ENCODE measurements at places on chromosomes 6 and 20.

DNA sequence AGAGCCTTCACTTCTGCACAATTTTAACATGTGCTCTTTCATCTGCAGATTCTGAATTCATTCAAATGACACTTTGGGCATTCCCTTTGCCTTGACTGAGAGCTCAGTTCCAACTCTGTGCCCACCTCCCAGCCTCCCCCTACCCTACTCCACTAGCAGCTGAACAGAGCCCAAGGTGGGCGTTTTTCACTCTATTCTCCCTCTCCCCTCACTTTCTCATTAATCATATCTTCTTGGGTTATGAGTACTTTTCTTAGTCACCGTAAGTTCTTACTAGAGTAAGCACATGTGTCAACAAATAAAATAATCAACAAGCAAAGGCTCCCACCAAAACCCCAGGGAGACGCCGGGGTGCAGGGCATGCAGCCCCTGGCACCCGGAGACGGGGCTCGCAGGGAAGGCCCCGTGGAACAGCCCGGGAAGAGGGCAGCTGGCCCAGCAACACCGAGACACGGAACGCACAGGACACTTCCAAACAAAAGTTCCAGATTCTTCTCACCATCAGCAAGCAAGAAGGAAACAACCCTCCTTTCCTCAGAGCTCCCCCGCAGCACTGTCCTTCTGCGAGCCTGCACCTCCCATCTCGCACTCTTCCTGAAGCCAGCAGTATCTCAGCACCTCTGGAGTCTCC lies 34.1 kb downstream of the TAF4 start:
- DNase-seq: no peak

GRCh38 chr6:74597840-74598239 lies 608.0 kb downstream of the COL12A1 start:
- no peak for DNase-seq

- peak; percentile 36 for DNase-seq
Observed at GRCh38 chr6:96089173-96089572, 73.4 kb downstream of the FUT9 start.

DNA sequence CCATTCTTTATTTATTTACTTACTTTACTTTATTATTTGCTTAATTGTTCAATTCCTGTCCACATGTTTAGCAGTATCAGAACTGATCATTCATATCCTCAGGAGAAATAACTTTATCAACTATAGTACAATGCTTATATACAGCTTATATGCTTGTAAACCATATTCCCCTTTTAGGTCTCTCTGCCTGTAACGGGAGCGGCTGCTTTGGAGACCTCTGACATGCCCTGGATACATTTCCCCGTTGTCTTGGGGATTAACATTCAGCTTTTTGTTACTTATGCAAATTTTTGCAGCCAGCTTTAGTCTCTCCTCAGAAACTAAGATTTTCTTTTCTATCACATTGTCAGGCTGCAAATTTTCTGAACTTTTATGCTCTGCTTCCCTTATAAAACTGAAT lies 17.6 kb upstream of the FUT9 start:
- no peak for DNase-seq

DNA sequence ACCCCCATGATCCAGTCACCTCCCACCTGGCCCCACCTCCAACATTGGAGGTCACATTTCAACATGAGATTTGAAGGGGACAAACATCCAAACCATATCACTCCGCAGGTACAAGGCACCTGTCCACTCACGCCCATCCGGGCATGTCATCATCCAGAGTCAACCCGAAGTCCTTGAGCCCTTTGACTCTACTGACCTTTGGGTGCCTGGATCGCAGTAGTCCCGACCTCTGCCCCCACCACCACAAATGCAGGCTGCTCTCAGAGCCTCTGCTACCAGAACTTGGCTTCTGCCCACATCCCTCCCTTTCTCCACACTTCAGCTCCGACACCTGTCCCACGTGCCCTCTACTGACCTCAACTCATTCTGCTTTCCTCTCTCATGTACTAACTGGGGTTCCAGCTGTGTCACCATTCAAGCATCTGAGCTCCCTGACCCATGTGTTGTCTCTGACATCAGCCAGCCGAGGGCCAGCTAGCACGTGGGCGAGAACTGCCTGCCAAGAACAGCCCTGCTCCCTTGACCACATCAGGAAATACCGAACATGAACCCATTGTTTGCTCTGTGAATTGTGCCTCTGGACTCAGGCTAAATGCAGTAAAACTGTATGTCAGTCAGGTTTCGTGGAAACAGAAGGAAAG lies 498.3 kb upstream of the SULF2 start:
- DNase-seq: peak; percentile 88

DNA sequence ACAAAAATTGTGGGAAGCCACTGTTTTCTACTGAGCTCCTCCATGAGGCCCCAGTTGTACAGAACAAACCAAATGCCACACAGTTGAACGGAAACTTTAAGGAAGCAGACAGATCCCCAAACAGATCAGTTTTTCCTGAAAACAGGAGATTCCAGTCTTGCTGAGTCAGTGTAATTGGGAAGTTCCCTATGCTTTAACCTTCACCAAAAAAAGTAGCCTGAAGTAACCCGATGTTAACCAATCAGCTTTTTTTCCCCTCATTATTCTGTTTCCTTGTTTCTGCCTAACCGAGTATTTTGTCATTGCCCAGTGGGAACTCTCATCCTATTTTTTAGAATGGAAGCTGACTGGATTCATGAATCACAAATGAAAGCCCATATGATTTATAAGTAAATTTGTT lies 36.7 kb downstream of the MARCKS start:
- DNase-seq: no peak

DNA sequence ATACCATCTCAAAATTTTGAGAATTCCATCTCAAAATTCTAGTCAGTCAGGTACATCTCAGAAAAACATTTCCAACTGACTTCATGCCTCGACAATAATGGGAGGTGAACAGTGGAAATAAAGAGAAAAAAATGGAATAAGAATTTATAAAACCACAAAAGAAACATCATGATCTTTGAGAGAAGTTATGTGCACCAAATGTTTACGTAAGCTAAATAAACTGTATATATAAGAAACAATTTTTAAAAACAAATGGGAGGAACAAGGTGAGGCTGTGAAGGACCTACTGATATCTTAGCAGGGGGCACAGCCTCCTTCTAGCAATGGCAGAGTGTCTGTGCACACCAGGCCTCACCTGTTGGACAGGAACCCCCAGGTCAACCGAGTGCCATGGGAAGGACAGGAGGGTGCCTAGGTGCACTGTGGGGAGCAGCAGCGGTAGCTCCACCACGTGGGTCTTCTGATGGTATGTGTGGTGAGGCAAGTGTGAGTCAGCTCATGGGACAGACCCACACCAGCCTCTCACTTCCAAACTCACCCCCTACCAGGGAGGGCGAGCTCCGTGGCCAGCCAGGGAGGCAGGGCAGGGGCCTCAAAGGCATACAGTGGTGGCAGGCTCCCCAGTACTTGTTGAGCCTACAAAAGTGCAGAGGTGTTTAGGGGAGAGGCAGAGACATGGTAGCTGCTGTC lies 23.2 kb downstream of the DIDO1 start:
- no peak for DNase-seq

GRCh38 chr6:7881765-7882500 lies 28.7 kb downstream of the TXNDC5 start:
- DNase-seq: no peak

DNA sequence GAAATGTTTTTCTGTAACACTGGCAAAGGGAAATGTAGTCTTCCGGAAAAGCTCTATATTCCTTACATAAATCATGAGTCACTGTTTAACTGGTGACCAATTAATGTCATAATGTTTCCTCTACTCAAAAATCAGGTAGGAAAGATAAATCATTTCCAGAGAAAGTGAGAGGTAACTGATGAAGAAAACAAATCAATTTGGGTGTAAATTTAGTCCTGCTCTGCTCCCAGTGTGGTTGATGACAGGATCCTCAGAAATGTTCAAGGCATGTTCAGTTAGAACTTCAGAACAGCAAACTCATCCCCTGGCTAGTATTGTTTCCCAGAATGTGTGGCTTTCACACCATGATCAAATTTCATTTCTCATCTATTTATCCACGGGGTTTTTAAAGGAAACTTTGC lies 38.8 kb upstream of the SPACA1 start:
- DNase-seq: no peak

DNA sequence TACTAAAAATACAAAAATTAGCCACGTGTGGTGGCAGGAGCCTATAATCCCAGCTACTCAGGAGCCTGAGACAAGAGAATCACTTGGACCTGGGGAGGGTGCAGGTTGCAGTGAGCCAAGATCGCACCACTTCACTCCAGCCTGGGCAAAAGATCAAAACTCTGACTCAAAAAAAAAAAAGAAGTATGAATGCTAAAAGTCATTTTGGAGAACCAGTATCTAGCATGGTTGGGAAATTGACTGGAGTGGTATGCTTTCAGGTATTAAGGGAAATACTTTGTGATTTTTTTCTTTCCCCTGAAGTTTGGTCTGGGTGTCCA lies 30.1 kb downstream of the PCMT1 start:
- no peak for DNase-seq

- DNase-seq: peak; percentile 82
Observed at GRCh38 chr6:75893058-75893775, 144.2 kb downstream of the MYO6 start.

DNA sequence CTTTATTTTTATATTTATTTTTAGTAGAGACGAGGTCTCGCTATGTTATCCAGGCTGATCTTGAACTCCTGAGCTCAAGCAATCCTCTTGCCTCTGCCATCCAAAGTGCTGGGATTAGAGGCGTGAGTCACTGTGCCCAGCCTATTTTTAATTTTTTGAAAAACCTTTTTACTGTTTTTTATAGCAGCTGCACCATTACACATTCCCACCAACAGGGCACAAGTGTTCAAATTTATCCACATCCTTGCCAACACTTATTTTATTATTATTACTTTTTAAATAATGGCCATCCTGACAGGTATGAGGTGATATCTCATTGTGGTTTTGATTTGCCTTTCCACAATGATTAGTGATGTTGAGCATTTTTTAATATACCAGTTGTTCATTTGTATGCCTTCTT lies 42.5 kb downstream of the PACSIN1 start:
- DNase-seq: no peak

DNA sequence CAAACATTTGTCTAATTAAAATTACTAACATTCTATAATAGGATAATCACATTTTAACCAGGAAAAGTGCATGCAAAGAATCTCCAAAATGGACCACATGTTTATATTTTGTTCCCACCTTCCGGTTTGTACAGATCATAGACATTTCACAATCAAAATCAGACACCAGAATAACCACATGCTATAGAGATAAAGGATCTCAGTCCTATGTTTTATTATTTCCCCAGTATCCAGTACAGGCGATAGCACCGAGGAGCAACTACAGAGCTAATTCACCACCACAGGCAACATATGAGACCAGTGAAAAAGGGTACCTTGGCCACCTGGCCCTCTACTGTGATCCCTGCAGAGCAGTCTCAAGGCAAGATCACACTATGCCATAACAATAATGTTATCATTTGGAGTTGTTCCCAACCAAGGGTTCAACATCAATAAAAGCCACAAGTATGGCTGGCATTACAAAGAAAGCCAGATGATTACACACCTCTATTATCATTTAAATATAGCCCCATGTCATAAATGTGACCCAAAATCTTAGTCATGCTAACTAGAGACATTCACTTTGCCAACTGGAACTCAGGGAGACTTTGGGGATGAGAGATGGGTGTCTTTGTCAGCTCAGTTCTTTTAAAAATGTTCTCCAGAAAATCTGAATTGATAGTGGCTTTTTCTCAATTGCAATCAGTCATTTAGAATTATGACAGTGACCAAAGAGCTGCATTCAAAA lies 46.7 kb downstream of the RALGAPA2 start:
- DNase-seq: no peak

- peak; percentile 86 for DNase-seq
Observed at GRCh38 chr6:33427585-33428223, 7.8 kb downstream of the SYNGAP1 start.

- no peak for DNase-seq
Observed at GRCh38 chr20:53138454-53139262, 166.5 kb downstream of the TSHZ2 start.

- no peak for DNase-seq
Observed at GRCh38 chr6:166910601-166911000, 45.7 kb downstream of the RNASET2 start.

GRCh38 chr6:157060440-157060952 lies 262.8 kb downstream of the TMEM242 start:
- no peak for DNase-seq

DNA sequence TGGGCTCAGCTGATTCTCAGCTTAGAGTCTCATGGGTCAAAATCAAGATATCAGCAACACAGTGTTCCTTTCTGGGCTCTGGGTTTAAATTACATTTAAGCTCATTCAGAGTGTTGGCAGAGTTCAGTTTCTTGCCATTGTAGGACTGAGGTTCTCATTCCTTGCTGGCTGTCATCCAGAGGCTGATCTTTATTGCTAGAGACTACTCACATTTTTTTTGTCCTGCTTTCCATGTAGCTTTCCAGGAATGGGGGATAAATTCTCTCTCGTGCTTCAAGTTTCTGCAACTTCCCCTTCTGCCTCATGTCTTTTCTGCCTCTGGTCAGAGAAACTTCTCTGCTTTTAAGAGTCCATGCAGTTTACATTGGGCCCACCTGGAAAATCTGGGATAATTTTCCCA lies 86.9 kb downstream of the RFX6 start:
- DNase-seq: no peak

DNA sequence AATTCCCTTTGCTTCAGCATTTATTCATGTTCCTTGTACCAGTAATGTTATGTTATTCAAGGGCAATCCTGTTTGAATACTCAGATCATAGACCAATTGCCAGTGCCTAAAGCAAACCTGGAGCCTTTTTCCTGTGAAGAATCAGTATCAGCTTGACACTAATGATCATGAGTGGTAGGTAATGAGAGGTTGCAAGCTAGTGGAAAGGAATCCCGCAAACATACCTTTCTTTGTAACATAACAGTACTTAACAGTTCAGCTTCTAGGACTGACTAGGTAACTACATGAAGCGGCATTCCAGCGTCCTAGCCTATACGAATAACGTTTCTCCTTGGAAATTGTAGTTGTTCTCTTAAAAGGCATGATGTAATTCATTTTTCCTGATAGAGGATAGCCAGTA lies 253.7 kb downstream of the TMEM242 start:
- DNase-seq: no peak

GRCh38 chr6:89443658-89444057 lies 10.7 kb downstream of the ANKRD6 start:
- no peak for DNase-seq

- no peak for DNase-seq
Observed at GRCh38 chr6:163786995-163787671, 372.6 kb downstream of the QKI start.

- no peak for DNase-seq
Observed at GRCh38 chr6:152351742-152352141, 285.4 kb downstream of the SYNE1 start.

GRCh38 chr20:16806061-16806460 lies 57.9 kb downstream of the OTOR start:
- no peak for DNase-seq

DNA sequence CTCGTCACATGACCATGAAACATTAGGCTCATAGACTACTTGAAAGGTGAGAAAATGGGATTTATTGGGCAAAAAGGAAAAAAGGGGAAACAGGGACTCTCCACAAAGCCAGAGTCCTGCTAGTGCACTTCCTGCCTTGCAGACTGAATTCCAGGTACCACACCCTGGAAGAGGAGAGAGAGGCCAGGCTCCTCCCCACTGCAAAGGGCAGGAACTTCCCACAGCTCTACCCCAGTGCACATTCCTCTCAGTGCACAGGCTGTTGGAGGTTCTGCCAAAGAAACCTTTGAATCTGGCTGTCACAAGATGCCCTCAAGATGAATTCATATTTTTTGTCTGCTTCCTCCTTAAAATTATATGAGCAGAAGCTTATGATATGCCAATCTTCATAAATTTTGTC lies 920.4 kb upstream of the GJE1 start:
- DNase-seq: no peak
